ENCODE measurements at places on chromosomes 2 and 18.
A peak's percentile ranks its signal among the peaks of the same experiment; 100 is the strongest.

DNA sequence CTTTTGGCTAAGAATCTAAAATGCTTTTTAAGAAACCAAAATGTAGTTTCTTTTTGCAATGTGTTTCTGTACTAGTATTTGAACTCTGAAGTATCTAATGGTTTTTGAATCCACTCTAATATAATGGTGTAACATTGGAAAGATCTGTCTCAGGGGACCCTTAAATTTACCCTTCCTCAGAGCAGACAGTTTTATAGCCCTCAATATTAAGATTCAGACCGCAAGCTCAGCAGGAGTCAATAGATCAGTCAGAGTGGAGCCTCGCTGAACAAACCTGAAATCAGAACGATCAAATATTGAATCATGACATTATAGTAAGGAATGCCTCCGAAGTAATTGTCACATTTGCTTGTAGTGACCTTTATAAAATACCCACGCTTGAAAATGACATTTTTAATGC lies 18.3 kb downstream of the SGPP2 start:
- no peak for DNase-seq

DNA sequence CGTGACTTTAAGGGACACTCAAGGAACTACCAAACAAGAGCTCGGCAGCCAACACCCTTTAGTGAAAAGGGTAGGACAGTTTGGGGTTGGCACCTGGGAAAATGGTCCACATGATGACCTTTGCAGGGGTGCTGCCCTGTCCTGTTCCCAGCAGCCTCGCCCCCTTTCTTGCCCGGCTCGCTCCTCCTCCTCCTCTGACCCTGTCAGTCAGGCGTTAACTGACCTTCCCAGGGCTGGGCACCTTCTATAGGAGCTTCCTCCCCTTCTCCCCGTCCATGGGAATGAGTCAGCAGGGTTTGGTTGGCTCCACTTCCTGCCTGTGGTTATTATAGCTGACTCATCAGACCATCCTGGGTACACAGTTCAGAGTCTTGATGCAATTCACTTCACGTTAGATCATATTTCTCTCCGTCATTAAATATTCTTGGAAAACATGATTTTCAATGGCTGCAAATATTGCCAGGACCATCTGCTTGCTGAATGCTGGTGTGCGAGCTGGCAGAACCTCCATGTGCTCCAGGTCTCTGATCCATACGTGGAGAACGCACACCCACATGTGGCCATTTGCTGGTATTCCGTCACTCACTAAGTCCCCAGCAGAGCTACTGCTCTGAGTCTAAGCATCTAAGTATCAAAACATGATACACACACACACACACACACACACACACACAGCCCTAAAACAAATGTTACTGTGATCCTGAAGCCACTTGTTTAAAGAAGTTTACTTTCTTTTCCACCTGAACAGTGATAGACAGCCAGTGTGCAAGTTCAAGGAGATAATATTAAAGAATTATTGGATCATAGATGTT lies 185.0 kb downstream of the ANAPC1 start:
- peak; percentile 93 for DNase-seq

DNA sequence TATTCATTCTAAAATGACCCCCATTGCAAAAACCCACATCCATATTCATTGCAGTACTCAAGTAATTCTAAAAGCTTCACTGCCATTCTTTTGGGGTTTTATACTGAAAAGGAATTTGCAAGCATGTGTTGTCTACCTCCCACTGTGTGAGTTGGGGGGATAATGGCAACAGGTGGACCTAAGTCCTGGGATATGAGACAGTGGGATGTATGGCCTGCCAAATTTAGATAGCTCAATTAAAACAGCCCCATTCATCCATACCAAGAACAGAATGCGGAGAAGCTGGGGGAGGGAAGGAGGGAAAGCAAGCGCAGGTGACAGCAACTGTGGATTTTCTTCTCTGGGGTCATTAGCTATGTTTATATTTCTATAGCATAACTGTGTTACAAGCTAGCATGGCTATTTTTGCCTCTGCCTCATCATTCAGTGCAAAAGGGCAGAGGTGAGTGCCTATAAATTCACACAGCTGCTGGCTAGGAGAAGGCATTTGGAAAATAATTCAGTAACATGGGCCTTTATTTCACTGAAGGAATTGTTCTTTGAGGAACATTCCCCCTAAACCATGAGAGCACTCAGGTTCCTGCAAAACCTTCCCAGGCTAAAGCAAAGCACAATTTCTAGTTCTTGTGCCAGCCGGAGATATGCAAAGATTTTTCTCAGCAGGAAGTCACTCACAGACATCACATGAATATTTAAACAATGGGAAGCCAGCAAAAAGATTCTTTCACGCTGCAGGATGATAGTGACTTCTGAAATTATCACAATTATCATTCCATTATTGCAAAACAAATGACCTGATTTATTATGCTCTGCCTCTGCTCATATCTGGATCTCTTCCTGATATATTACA lies 393.9 kb upstream of the ACVR2A start:
- DNase-seq: no peak

DNA sequence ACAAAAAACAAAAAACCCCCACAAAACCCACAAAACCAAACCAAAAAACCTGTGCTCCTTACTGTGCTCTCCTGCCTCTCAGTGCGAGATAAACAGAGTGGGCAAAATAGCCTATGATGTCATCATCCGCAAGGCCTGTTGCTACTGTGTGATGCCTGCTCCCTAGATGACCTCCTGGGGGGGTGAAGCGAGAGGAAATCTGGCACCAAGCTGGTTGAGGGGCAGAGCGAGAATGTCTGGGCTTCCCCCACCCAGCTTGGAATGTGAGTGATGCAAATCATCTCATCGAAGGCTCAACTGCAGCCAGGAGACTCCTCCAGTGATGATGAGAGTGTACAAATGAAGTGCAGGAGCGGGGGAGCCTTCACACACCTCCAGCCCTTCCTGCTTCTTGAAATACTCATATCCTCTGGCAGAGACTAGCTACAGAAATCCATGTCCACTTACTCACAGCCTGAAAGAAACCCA lies 57.7 kb upstream of the MAP4K3 start:
- DNase-seq: peak; percentile 76

- DNase-seq: peak; percentile 92
Measured at GRCh38 chr18:57586251-57587049, at the start of gene FECH. FECH (minus strand) TSS chr18:57586702; CDS start chr18:57586620, 82 bp downstream.

DNA sequence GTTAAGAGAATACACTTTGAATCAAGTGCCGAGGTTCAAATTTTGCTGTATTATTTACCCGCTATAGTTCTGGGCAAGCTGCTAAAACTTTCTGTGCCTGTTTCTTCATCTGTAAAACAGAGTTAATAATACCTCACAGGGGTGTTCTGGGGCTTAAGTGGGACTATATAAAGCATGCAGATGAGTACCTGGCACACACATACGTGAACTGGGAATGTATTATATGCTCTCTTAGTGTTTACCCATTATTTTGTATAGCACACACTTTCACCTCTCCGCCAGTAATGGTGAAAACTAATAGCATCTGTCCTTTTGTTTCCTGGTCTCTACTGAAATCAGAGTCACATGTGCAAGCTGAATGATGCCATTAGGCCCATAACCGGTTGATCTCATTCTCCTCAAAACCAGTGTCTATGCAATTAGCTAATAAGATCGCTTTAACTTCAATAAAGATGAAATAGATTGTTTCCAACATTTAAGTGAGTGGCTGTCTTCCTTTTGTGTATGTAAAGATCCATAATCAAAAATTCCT lies 3.8 kb upstream of the CDKL4 start:
- DNase-seq: no peak

DNA sequence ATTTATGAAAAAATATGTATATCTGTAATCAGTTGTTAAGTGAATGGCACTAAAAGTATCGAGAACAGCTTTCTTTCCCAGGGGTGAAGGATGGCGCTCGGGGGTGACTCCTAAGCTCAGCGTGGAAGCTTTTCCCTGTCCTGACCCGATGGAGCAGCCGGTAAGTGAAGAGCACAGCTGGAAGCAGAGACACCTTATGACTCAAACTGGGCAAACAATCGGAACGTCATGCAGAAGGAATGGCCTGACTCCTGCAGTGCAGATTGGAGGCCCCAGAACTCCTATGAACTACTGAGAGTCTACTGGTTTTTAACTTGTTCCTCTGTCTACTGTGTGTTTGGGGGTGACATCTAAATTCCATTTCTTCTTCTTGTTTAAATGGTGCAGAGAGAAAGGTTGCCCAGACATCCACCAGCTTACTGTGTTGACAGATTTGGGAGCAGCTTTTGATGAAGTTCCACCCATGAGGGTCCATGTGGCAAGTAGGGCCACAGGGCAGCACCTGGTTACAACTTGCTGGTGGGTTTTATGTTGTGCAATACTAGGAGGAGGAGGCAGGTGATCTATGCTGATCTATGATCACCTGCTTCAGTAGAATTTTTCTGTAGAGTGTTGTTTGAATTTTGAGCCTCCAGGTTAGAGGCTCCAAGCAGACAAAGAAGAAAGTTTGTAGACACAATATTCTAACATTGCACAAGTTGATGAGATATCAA lies 52.8 kb upstream of the TMEM182 start:
- DNase-seq: peak; percentile 46

DNA sequence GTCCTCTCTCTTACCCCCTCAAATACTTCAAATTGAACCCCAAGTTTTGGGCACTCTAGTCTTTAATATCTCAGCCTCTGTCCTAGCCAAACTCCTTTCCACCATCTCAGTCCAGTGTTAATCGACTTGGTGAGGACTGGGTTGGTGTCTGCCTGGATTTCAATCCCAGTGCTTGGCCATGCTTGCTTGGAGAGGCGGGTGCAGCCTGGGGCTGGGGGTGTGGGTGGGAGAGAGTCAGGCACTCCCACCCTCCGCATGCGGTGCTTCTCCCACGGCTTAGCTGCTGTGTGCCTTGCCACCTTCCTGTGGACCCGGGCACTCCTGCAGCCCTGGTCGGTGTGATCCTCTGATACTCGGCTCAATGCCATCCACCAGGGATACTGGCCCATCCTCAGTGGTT lies 220.8 kb upstream of the HDAC4 start:
- DNase-seq: no peak

DNA sequence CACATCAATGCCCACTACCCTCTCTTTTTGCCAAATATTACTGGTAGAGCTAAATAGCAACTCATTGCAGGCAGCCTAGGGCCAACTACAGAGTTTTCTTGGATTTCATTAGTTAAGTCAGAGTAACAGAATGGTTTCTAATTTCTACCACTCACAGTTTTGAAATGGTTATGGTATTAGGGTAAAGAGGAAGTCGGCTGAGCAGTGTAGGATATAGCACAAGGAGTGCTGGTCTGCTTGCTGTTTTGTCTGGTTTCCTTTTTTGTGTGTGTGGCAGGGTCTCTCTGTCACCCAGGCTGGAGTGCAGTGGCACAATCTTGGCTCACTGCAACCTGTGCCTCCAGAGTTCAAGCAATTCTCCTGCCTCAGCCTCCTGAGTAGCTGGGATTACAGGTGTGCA lies 289.2 kb upstream of the CCDC68 start:
- DNase-seq: no peak

GRCh38 chr2:164773091-164773490 lies 68.5 kb downstream of the COBLL1 start:
- DNase-seq: no peak

DNA sequence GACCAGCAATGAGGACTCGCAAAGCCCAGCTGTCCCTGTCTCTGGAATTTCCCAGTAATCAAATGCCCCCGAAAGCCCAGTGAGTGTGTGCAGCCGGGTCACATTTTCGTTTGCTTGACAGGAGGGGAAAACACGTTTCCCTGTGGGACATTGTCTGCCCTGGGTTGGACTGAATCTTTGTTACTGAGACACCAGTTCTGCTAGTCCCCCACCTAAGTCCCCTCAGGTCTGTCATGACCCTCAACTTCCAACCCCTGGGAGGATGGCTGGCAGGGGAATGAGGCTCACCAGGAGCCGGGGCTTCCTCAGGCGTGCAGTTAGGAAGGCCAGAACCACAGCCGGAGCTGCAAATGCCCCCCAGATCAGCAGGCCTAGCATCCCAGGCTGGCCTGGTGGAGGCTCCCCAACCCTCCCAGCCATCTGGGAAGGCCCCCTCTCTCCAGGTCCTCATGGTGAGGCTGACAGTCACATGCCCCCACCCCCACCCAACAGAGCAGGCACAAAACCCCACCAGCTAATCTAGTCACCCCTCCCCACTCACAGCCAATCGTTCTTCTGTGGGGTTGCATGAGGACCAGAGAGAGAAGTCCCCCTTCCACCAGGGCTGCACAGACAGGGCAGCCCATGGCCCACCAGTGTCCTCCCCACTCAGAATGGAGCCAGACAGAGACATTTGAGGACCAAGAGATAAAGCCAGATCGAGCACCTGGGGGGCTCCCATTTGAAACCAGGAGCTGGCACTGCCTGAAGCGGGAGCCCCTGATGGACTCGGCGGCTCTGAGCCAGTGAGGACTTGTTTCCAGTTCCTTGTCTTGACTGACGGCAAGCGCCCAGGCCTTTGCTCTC lies 33.6 kb downstream of the CYP26B1 start:
- no peak for DNase-seq

GRCh38 chr18:13480571-13481255 lies 245.6 kb downstream of the FAM210A start:
- no peak for DNase-seq

DNA sequence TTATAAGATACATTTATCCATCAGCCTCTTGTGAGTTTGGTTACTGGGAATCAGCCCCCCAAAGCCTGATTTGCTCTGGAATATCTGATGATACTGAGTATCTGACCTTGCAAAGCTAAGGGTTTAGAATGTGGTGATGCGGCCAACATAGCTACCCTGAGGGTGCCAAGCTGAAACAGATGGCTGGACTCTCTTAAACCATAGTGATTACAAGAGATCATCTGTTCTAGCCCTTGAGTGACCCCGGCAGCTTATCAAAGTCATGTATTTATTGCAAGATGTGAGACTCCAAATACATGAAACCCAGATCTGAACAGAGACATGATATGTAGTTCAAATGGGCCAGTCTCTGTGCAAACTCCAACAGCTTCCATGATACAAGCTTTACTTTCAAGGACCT lies 78.2 kb upstream of the CABLES1 start:
- DNase-seq: no peak

GRCh38 chr2:85485815-85486214 lies 53.2 kb upstream of the MAT2A start:
- no peak for DNase-seq

GRCh38 chr2:206442833-206443734 lies at the start of gene ADAM23:
ADAM23 (plus strand) TSS chr2:206443532; CDS start chr2:206443867, 335 bp downstream.
- DNase-seq: peak; percentile 86

DNA sequence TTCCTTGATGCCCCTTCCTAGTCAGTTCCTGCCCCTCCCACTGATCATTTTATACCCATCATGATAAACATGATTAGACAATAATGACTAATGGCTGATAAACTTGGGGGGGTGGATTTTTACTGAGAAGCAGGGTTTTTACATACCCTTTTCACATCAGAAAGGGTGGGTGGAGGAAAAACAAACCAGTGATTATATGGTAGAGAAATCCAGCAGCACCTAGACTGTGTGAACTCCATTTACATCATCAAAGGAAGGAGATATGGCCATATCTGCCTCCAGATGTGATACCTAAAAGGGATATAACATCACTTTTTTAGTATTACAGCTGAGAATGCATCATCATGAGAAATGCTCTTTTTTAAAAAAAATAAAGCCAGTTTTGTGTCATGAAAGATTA lies 89.9 kb downstream of the ANKRD12 start:
- no peak for DNase-seq
